CD8-positive, alpha-beta memory T cell (primary cell): ENCODE measurements at places on chromosomes 2 and 18.

- DNase-seq = no peak
Measured at GRCh38 chr2:138841459-138841858, 61.3 kb upstream of the NXPH2 start.

- DNase-seq = no peak
Measured at GRCh38 chr2:20797096-20797495, 25.8 kb downstream of the LDAH start.

GRCh38 chr2:101080211-101081068, 70.7 kb downstream of the TBC1D8 start:
- no peak for DNase-seq

- DNase-seq = no peak
Measured at GRCh38 chr2:134226601-134227000, 27.3 kb upstream of the MGAT5 start.

GRCh38 chr18:3135536-3135935, 84.2 kb downstream of the MYOM1 start:
- no peak for DNase-seq

DNA sequence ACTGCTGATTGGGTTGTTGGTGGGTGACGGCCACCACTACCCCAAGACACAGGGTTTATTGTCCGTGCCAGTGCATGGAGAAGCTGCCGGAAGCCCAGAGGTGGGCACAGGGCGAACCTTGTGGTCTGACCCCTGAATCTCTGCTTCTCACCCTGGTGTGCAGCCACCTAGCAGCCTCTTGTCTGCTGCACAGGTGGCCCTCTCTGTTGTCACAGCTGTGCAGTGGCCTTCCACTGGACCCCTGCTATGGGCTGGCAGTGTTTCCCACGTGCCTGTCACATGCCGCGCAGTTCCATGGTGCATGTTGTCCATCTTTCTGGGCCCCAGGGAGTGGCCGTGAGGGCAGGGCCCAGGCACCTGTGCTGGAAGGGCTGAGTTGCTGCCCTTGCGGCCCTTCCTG, 15.2 kb downstream of the ATG4B start:
- no peak for DNase-seq

DNA sequence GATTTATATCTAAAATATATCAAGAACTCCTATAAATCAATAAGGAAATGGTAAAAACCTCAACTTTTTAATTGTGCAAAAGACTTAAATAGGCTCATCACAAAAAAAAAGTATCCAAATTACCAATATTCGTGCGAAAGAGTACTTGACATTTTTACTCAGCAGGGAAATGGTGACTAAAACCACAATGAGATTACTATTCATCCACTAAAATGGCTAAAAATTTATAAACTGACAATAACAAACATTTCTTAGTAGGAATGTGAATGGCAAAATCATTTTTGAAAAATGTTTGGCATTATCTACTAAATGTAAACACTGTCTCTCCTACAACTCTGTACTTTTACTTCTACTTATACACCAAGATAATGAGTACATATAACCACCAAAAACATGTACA, 184.8 kb upstream of the RND3 start:
- no peak for DNase-seq

- no peak for DNase-seq
Measured at GRCh38 chr2:86272111-86272510, 65.3 kb downstream of the REEP1 start.

DNA sequence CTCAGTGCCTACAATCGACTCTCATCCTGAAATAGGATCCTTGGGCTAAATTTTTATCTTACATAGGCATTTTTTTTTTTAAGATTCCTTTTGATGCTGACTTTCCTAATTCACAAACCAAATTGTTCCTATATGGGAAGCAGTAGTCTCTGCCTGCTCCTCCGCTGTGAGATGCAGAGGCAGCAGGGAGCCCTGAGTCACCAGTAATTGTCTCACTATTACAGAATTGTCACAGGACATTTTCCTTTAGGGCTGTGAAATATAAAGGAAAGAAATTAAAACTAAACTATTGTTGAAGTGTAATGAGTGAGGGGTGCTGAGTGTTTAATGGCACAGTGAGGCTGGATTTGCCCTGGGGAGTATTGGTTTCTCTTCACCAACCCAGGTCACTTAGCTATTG, 63.8 kb downstream of the MYO3B start:
- no peak for DNase-seq

GRCh38 chr2:222862106-222862908, 1.5 kb downstream of the ACSL3 start:
- no peak for DNase-seq

DNA sequence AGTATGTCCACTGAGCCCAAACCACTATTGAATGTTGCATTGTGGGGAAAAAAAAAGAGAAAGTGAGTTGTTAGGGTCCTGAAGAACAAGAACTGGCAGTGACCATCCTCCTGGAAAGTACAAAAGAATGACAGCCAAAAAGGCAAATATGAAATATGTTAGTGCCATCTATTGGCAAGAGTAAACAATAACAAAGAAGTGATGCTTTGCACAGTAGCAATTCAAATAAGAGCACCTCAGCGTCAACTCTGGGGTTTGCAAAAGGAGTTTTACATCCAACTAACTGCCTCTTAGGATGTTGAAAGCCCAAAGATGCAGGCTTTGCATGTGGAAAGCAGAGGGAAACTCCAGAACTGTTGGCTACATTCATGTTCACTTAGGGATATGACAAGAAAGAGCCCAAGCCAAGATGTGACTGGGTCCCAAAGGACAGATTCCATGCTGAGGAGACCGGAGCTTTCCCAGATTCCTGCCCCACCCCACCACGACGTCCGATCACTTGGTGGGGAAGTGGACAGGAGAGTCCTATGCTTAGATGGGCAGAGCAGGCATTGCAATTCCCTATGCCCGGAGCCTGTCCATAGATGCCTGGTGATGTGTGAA, 15.6 kb downstream of the TRABD2A start:
- DNase-seq = no peak

- no peak for DNase-seq
Measured at GRCh38 chr2:105774781-105775337, 30.1 kb downstream of the NCK2 start.

- no peak for DNase-seq
Measured at GRCh38 chr2:96832754-96833507, 10.9 kb downstream of the ANKRD23 start.

DNA sequence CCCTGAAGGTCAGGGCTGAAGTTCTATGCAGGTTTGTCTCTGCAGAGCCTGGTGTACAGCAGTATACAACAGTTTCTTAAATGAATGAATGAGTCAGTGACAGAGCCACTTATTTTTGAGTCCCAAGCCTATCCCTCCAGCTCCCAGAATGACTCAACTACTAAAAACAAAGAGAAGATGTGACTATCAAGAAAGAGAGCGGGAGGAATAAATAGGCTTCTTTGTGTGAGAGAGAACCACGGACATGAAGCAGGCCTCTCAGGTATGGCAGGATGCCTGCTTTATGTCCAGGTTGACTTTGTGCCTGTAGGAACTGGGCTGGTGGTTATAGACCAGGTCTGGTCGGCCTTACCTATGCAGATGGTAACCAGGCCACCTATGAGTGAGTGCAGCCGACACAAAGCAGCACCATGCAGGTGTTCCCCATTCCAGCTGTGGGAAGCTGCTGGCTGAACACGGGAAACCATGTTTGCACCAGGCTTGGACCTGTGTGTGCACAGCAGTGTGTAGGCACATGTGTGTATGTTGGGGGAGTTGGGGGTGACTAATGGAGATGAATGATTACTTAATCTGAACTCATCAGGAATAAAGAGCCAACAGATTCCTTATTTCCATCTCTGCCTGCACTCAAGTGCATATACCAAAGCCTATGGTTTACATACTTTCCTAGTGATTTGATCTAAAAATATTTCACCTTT, 171.0 kb downstream of the OSR1 start:
- DNase-seq = no peak

DNA sequence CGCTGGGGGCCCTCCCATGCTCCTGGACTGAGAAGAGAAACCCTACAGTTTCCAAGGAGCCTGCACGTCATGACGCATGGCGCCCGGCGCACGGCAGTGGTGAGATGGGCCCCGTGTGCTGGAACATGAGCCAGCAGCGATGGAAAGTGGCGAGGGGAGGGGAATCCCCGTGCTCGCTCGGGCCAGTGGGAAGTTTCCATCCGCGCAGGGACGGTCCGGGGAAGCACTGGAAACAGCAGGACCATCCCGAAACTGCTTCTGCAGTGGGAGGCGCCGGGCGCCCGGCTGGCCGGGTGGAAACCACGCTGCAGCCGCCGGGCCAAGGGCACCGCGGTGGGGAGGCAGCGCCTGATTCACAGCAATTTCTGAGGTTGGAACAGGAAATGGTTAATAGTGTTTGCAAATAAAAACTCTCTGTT, 4.9 kb upstream of the PDCD1 start:
- peak; percentile 48 for DNase-seq

GRCh38 chr18:64981915-64982314, 768.9 kb upstream of the CDH7 start:
- no peak for DNase-seq
